Mesenteric fat pad (tissue), 1 donor: ENCODE measurements at places on chromosomes 6 and 20. TPM values are rescaled to one million over a fixed set of nuclear protein-coding genes. Genes with fewer than 3 reads are reported as not detected.

GRCh38 chr20:49384437-49385434 lies 97.7 kb downstream of the KCNB1 start:
- DNase-seq, result no peak

The PRDM1 gene
- total RNA-seq, result 10.6 TPM

- DNase-seq, result no peak
These were observed 140.4 kb downstream of the NCOA3 start for GRCh38 chr20:47642118-47642517.

- DNase-seq, result no peak
These were observed 18.2 kb upstream of the TAGAP start for GRCh38 chr6:159062976-159063375.

The SOBP gene
- 11.0 TPM for total RNA-seq

DNA sequence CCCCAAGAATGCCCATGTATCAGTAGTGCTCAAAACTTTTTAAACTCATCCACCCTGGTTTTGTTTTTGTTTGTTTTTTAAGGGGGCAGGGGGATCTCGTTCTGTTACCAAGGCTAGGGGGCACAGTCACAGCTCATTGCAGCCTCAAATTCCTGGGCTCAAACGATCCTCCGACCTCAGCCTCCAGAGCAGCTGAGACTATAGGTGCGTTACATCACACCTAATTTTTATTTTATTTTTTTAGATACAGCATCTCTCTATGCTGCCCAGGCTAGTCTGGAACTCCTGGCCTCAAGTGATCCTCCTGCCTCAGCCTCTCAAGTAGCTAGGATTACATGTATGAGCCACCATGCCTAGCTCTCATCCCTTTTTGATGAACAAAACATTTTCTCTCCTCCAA lies 11.2 kb downstream of the PHIP start:
- DNase-seq, result no peak

- no peak for DNase-seq
These were observed 76.2 kb downstream of the ATXN1 start for GRCh38 chr6:16684896-16685554.

The GMPR gene
- total RNA-seq, result 5.9 TPM

DNA sequence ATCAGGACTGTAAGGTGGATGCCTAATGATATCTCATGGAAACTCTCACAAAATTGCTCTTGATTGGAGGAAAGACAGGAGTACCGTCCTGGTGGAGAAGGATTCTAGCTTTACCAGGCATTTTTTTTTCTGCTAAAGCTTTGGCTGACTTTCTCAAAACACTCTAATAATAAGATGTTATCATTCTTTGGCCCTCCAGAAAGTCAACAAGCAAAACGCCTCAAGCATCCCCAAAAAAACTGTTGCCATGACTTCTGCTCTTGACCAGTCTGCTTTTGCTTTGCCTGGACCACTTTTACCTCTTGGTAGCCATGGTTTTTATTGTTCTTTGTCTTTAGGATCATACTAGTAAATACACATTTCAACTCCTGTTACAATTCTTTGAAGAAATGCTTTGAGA lies 55.5 kb upstream of the RUNX2 start:
- no peak for DNase-seq

- DNase-seq, result no peak
These were observed 53.3 kb downstream of the CNKSR3 start for GRCh38 chr6:154457046-154457713.

The WFDC12 gene
- total RNA-seq, result not detected

The IMPG1 gene
- total RNA-seq, result not detected

The HLA-DPB1 gene
- 52.5 TPM for total RNA-seq

- DNase-seq, result no peak
These were observed 108.2 kb downstream of the CFAP61 start for GRCh38 chr20:20160520-20160919.

DNA sequence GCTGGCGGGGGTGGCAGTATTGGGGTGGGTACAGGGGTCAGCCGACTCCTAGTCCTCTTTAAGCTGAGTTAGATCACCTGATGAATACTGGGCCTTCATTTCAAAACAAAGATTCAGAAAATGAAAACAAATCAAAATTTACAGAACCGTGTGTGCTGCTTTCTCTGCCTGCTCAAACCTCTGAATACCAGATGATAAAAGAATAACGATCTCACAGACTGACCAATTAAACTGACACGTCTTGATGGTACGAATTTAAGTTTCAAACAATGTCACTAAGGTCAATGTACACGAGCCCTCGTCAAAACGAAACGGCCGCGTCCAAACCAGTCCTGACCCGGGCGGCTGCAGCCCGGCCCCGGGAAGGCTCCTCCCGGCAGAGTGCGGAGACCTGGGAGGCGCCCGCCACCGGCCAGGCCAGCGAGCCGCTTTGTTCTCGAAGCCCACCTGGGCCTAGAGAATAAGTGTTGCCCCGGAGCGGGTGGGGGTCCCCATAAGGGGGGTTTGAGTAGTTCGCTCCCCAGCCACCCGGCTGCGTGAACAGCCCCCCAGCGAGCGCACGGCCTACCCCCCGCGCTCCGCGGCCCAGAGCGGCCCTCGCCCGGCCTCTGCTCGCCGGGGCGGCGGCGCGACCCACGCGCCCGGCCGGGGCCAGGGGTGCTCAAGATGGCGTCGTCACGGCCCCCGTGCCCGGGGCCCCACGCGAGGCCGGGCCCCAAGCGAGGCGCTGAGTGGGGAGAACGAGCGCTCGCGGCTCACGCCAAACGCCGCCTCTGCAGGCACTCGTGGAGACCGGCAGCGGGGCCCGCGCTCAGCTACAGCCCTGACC lies 728 bp downstream of the PSMA7 start:
- DNase-seq, result no peak

The SGK2 gene
- total RNA-seq, result 14.0 TPM

DNA sequence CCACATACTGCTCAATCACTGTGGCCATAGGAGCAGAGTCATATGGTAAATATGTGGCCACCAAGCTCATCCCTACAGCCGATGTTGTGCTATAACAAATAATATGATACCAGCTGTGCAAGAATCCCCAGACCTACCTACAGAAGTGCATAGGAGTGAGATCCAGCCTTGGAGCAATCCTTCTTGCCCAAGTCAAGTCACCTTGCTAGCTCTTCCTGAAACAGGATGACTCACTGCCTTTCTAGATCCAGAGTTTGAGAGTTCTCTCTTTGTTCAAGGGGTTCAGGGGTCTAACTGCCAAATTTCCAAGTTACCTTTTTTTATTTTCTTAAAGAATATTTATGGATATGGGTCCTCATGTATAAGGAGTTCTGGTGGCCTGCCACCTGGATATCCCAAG lies 195.7 kb upstream of the MAN1A1 start:
- no peak for DNase-seq

GRCh38 chr20:58778760-58779159 lies 71.9 kb downstream of the GNAS-AS1 start:
- DNase-seq, result no peak

- DNase-seq, result no peak
These were observed 1.6 kb downstream of the TPBG start for GRCh38 chr6:82365016-82365795.

DNA sequence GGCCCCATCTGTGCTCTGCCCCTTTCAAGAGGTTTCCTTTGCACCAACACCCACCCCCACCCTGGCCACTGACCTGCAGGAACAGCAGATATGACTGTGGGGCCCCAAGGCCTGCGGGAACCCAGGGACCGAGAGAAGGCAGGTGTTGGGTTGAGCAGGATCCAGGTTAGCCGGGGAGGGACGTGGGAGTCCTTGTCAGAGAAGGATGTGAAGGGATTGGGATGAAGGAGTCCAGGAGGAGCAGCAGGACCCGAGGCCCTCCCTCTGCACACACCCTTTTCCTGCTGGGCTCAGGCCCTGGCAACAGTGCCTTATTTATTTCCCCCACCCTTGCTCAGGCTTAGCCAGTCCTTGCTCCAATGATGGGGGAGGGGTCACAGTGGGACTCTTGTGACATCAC lies 193.0 kb upstream of the PROKR2 start:
- no peak for DNase-seq

The ZNF311 gene
- total RNA-seq, result 0.64 TPM

The GPX5 gene
- not detected for total RNA-seq
